ENCODE measurements at places on chromosomes 2 and 18. TPM values are rescaled to one million over a fixed set of nuclear protein-coding genes. Genes with fewer than 3 reads are reported as not detected.

CFAP65 gene
- 3.4 TPM for polyA plus RNA-seq

BUB1 gene
- polyA plus RNA-seq = 17.8 TPM

MC5R gene
- 0.66 TPM for polyA plus RNA-seq

PRSS56 gene
- not detected for polyA plus RNA-seq

MTERF4 gene
- polyA plus RNA-seq = 53.3 TPM

RNF125 gene
- polyA plus RNA-seq = 11.7 TPM

GRCh38 chr2:150639383-150639782 lies 151.9 kb upstream of the RND3 start:
- DNase-seq = no peak

DNA sequence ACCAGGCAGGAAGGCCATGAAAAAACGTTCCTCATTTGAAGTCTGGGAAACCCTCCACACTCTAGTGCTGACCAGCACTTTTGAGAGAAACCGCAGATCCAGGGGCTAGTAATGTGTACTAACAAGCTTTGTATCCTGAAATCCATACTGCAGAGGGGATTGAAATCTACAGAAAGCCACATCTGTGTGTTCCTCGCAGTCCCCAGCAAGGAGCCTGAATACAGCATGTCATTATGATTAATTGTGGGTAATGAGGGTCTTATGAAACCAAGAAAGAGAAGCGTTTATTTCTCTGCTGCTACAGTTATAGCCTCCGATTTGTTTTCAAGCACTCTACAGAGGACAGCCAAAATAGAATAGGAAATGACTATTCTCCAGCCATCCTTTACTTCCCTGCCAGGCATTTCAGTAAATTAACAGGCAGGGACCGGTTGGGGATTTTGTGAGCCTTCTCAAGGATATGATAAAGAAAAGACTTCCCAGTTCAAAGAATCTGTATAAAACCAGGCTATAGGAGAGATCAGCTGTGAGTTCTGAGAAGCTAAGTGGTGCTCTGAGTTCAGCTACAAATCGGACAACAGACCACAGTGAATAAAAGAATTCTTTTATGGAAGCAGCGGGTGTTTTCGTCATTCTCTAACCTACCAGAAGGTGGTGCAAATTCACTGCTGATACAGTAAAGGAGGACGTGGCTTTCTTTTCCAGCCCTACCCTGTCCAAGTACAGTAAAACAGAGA lies 133.4 kb downstream of the INSIG2 start:
- peak; percentile 48 for DNase-seq

DNA sequence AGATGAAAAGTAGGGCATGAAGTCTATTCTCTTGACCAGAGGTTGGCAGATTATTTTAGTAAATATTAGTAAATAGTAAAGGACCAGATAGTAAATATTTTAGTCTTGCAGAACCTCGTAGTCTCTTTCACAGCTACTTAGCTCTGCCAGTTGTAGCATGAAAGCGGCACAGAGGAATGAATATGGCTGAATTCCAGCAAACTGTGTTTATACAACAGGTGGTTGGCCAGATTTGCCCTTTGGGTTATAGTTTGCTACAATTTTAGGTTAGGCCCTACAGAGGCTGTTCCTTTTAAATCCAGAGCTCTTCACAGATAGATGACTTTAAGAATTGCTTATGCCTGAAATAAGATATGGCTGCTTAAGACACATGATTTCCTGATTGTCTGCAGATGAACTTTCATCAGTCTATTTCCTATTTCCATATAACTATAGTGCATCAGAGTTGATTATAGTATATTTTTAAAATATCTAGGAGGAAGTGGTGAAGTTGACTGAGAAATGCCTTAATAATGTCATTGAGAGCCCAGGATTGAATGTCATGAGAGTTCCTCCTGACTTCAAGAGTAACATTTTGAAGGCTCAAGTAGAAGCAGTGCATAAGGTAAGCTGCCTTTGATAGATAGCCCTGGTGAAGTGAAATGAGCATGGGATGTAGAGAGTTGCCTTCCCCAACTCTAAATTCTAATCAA lies 80.5 kb downstream of the TMEM185B start:
- DNase-seq = no peak

GRCh38 chr2:69683170-69683971 lies 39.8 kb upstream of the AAK1 start:
- peak; percentile 27 for DNase-seq

DNA sequence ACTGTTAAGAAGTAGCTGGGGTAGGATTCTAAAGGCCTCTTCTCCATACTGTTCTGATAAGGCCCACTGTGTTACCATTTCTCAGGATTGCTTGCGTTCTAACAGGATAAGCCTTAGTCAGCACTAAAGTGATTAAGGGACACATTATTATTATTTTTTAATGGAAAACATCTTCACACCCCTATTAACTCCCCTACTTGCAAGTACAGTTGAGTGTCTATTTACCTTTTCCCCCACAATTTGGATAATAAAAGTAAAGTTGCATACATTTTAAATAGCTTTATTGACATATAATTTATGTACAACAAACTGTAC lies 9.0 kb downstream of the REL start:
- DNase-seq = no peak

DNA sequence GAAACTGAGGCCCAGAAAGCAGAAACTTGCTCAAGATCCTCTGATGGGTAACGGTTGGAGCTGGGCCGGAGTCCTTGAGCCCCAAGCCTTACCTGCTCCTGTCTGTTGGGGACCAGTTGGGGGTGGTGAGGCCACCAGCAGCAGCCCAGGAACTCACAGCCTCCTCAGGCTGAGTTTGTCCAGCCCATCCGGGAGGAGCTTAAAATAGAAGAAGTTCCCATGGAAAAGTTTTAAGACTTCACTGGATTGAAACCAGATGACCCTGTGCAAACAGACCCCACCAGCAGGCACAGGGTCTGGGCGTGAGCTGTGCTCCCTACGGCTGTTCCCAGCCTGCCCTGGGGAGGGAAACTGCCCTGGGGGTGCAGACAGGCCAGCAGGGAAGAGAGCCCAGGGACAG lies 40.6 kb upstream of the FOSL2 start:
- DNase-seq = no peak

- no peak for DNase-seq
These were observed 451.1 kb upstream of the TRIB2 start for GRCh38 chr2:12265646-12266045.

- DNase-seq = no peak
These were observed 50.9 kb downstream of the ADNP2 start for GRCh38 chr18:80159713-80160636.

GRCh38 chr2:188367164-188367563 lies 75.5 kb downstream of the GULP1 start:
- no peak for DNase-seq

DNA sequence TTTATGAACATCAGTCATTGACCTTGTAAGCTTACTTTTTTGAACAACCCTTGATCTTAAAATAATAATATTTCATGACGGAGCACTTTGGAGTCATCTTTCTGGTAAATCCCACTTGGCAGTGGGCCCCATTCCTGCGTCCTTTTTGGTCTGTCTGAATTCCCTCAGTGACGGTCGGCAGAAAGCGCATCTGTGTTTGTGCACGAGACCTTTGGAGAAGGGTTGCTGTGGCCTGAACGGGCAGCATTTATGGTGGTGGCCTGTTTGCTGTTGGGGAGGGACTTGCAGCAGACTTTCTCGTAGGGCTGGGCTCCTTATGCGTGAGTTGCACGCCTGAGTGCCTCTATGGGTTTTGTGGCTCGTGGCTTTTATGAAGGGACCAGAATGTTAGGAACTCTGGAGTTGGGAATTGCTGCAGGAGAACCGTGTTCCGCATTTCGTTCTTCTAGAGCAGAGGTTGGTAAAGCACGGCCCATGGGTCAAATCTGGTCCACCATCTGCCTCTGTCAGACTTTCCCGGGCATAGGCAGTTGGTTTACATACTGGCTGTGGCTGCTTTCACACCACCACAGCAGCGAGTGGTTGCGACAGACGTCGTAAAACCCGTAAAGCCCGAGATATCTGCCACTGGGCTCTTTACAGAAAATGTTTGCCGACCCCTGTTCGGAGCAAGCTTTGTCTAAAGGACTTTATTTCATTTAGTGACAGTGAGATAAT lies 30.8 kb downstream of the LPIN1 start:
- DNase-seq = peak; percentile 68

DNA sequence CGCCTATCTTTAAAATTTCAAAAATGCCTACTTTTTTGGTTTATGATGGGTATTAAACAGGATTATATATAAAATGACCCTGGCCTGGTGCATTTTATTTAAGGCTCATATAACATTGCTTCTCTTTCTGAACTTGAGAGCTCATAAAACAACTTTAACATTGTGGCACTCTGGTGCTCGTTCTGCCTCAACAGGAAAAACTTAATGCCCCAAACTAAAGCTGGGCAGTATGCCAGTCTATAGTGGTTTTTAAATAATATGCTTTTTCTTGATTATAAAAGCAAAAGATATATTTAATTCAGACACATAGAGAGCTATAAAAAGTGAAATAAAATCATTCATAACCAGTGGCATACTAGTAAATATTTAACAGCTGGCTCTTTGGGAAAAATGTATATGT lies 269.3 kb upstream of the GULP1 start:
- DNase-seq = no peak

DNA sequence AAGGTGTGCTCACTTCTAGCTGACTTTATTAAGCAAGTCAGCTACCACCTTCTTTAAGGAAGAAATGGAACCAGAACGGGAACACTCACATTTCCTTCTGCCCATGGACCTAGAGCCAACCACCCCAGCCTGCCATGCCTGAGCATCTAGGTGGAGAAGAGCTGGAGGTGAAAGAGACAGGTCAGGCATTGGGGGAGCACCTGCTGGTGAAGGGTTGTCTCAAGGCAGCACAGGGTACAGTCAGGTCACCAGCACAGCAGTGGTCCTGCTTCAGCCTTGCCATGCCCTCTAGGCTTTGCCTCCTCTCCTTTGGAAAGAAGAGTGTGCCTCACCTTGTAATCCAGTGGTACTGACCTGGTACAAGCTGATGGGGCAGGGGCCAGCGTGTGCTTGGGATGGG lies 107.9 kb downstream of the KCNF1 start:
- DNase-seq = no peak

GRCh38 chr2:158142568-158143332 lies 41.1 kb downstream of the UPP2 start:
- peak; percentile 31 for DNase-seq

- no peak for DNase-seq
These were observed 40.4 kb upstream of the ID2 start for GRCh38 chr2:8641301-8641965.

DNA sequence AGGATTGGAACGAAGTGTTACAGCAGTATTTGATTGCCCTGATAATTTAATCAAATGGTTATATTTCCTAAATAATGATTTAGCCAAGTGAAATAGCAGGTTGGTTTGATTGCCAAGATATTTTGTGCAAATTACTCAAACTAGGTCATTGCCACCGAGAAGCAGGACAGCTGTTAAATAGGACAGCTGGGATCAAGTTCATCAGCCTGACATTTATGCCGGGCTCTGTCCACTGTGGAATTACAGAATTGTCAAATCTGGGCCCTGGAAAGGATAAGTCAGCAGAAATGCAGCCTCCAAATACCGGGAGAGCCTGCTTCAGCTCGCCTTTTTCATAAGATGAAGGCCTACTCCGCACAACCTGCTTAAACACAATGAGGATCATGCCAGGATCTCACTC lies 73.9 kb upstream of the RPL31 start:
- DNase-seq = no peak

DNA sequence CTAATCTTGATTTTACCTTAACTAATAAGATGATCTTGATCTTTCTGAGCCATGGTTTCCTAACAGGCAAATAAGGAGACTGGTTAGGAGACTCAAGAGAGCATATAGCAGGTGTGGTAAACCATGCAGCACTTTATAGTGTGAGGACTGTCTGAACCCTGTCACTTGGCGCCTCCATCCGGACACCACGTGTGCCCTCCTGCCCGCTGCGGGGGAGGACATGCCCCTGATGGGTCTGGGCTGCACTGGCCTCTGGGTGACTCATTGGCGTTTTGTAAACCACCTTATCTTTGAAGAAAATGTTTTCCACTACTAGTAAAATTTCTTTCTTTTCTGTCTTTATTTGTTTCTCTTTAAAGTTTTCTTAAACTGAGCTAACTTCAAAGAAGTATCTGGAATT lies 131.1 kb downstream of the FMNL2 start:
- peak; percentile 40 for DNase-seq

GRCh38 chr18:21798126-21798525 lies 57.5 kb downstream of the MIB1 start:
- no peak for DNase-seq

Data from large intestine (tissue), 12 donors.